ENCODE measurements at places on chromosomes 5 and 9.

- DNase-seq = no peak
Measured at GRCh38 chr9:4680173-4680525, 780 bp downstream of the CDC37L1 start.

DNA sequence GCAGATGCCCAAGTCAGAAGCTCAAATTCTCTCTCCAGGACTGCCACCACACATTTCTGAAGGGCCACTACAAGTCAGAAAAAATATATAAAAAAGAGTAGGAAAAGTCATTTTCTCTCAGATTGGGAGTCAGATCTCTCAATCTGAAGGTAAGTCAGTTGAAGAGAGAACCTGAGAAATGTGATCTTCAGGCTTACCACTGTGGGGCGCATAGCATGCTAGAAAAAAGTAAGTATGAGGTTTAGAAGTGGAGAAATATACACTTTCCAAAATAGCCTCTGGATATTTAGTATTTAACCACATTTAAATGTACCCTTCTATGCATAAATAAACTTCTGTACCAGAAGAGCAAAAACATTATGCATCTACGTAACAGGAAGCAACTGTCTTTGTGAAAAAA is 800.7 kb upstream of the CTNND2 start:
- DNase-seq = no peak

DNA sequence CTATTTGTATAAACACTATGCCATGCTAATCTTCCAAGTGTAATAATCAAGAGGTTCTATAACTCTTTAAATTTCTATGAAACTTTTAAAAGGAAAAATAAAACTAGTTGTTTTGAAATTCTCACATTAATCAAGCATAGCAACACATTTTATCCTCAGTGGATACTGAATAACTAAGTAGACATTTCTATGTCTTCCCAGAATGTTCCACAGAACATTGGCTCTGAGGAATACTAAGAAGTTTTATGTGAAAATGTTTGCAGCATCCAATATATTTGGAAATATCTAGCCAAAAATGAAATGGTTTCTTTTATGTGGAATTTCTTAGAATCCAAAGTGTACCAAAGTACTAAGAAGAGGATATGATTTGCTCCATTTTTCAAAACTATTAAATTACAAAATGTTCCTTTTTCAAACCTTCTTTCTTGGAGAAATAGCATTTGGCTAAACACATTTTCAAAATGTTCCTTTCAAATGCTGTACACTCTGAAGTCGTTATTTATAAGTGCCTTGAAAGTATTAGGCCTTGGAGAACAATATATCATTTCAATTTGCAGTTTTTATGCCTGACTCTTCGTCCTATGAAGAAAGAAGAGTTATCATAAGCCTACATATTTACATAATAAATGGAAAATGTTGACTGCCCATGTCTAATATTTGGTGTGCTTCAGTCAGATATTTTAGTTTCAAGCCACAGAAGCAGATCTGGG is 175.6 kb upstream of the COX7C start:
- no peak for DNase-seq

GRCh38 chr5:177510567-177511053 is 984 bp upstream of the DOK3 start:
- no peak for DNase-seq

- DNase-seq = no peak
Measured at GRCh38 chr5:146921225-146921624, 42.7 kb upstream of the PPP2R2B start.

DNA sequence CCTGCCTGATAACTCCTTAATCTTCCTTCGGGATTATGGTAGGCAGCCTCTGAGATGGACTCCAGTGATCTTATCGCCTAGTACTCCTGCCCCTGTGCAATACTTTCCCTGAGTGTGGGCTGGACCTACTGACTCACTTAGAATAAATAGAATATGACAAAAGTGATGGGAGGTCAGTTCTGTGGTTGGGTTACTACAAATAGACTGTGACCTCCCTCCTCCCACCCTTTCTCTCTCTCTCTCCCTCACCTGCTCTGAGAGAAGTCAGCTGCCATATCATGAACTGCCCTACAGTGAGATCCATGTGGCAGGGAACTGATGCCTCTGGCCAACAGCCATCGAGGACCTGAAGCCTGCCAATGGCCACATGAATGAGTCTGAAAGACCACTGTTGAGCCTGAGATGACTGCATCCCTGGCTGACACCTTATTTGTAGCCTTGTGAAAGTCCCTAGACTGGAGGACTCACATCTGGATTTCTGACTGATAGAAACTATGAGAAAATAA is 31.7 kb downstream of the NRG2 start:
- DNase-seq = no peak

DNA sequence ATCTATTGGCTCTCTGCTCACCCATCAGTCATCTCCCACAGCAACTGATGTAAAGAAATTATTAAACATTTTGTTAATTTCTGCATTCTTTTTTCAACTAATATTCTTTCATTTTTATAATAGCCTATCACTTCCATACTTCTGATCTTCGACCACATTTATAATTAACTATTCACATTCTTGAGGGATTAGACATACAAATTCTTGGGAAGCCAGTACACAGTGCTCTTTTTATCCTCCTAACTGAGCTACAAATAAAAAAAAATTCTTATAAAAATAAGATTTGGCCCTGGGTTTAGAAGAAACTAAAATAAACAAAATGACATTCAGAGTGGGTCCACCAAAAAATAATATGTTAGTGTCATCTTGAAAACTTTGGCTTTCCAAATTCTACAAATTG is 103.7 kb upstream of the ITGA1 start:
- no peak for DNase-seq

GRCh38 chr9:18855656-18856055 is 177.4 kb downstream of the SAXO1 start:
- no peak for DNase-seq

GRCh38 chr9:70347046-70347445 is 67.4 kb downstream of the KLF9 start:
- no peak for DNase-seq

GRCh38 chr5:52623291-52623690 is 164.4 kb upstream of the ITGA1 start:
- no peak for DNase-seq

GRCh38 chr9:88258024-88258423 is 119.7 kb upstream of the SPATA31C2 start:
- no peak for DNase-seq

DNA sequence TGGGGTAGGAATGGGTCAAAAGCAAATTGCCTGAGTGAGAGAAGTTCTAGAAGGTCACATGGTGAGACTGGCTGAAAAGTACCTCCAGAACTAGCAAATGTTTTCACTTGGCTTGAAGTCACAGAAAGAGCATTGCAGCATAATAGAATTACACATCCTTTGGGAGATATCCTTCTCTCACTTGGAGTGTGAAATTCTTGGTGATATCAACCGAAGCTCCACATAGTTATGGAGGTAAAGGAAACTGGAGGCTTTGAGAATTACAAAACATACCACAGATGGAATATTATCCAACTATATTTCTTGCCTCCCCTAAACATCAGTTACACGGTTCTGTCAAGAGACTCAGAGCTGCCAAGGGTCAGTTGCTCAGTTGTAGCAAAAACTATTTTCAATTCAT is 182.4 kb downstream of the SEMA5A start:
- DNase-seq = no peak

DNA sequence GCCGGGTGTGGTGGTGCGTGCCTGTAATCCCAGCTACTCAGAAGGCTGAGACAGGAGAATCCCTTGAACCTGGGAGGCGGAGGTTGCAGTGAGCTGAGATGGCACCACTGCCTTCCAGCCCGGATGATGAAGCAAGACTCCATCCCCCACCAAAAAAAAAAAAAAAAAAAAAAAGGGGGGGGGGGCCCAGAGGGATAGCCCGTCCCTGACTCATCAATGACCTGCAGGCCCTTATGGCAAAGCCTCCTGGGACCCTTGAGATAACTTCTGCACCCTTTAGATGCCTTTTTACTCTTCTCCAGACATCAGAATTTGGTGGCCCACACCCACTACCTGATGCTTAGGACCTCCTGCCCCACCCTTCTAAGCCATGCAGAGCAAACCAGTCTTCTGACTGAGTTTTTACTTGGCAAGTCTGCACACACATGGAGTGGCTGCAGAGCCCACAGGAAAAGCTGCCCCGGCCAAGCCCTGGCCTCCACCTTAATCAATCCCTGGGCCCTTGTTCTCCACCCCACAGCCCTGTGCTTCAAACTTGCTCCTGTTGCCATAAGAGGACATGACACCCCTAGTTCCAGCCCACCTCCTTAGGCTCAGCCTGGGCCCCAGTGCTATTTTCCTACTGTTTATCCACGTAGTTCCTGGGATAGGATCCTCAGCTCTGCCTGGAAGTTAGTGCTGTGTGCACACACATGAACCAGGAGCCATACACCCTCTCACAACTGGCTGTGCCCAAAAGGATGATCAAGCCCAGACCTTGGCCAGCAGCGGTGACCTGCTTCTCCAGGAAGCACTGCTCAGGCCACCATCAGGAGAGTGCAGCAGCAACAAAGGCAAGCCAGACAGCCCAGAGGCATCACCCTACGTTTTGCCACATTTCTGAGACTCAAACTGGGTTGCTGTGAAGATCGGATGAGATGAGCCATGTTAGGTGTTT is 5.1 kb downstream of the MGAT1 start:
- DNase-seq = no peak

GRCh38 chr9:36802201-36802920 is 229.7 kb downstream of the MELK start:
- no peak for DNase-seq

DNA sequence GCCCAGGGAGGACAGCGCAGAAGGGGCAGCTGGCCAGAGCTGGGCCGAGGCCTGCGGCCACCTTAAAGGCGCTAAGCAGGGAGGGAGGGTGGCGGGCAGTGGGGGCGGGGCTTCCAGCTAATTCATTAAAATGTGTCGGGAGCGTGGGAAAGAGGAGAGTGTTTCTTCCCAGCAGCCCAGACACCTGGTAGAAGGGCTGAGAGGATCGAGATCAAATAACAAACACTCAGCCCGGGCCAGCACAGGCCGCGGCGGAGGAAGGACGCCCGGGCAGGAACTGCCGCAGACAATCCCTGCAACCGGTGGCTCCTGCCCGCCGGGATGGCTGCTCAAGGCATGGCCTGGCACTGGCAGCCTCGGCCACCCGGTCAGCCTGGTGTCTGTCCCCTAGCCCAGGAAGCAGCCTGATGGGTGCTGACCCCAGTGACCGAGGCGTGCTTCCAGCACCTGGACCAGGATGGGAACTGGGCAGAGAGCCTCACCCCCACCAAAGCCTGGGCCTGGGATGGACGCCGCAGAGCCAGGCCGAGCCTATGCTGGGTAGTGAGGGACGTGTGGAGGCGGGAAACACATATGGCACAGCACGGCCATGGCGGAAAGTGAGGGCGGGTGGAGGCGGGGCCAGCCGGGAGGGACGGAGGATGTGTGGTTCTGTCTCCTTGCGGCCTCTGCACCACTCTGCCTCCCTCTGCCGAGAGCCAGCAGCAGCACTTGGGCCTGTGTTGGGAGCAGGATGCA is 3.2 kb upstream of the NRARP start:
- DNase-seq = peak; percentile 39

- no peak for DNase-seq
Measured at GRCh38 chr5:136276946-136277345, 84.0 kb upstream of the SMIM32 start.

DNA sequence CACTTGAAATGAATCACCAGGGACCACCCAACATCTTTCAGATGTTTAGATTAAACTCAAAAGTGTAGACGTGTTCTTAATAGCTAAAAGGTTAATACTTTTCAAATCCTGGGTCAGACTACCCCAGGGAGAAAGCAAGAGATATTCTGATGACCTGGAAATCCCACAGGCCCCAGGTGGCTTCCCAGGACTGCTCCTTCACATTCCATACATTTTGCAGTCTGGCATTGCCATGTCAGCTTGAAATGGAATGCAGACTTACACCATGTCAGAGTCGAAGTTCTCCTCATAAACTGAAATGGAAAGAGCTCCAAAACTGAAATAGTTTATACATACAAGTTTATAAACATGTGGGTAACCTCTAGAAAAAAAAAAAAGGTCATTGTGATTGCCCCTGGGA is 61.5 kb downstream of the TMEM167A start:
- DNase-seq = no peak

DNA sequence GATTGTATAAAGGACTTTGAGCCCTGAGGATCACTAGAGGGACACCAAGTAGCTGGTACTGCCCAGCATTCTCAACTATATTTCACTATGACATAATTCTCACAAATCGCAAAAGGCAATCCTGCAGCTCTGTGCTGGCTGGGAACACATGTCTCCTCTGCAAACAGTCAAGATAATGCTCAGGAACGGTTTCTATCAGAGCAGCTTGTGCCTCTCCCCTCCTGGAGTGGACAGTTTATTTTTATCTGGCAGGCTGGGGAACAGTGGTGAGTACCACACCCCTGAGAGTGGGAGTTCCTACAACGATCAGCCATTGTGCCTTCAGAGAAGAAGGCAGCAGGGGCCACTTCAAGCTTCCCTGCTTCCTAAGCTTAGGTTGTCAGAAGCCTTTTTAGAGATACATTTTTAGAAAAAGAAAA is 65.8 kb downstream of the ERAP1 start:
- DNase-seq = peak; percentile 64

GRCh38 chr5:40984884-40985283 is 75.6 kb downstream of the C7 start:
- no peak for DNase-seq

GRCh38 chr5:11411621-11412020 is 492.6 kb downstream of the CTNND2 start:
- DNase-seq = no peak

- no peak for DNase-seq
Measured at GRCh38 chr5:24606971-24607370, 37.8 kb downstream of the CDH10 start.

GRCh38 chr5:68074048-68074632 is 141.4 kb upstream of the PIK3R1 start:
- DNase-seq = no peak

GRCh38 chr9:37602817-37603216 is 10.4 kb upstream of the TOMM5 start:
- no peak for DNase-seq
